ENCODE measurements at places on chromosomes 13 and 19. TPM values are rescaled to one million over a fixed set of nuclear protein-coding genes. Genes with fewer than 3 reads are reported as not detected.

Gene OLFM4
- total RNA-seq, result not detected

Gene IZUMO4
- total RNA-seq, result 1.9 TPM

- DNase-seq, result no peak
- H3K36me3 ChIP-seq, result no peaks in the 10 kb centered on the region
- no peak overlapping the region for H3K27ac ChIP-seq
- peaks cover 14% of the 10 kb centered on the region for H3K27me3 ChIP-seq
- peaks cover 16% of the 10 kb centered on the region for H3K4me1 ChIP-seq
Measured at GRCh38 chr19:8334458-8335342, 8.4 kb downstream of the KANK3 start.

- DNase-seq, result no peak
- H3K27me3 ChIP-seq, result no peaks in the 10 kb centered on the region
- no peaks in the 10 kb centered on the region for H3K36me3 ChIP-seq
- no peak overlapping the region for H3K27ac ChIP-seq
Measured at GRCh38 chr19:18992696-18993095, 40.6 kb downstream of the SUGP2 start.

- H3K4me3 ChIP-seq, result no peak overlapping the region
- no peak for DNase-seq
- no peak overlapping the region for H3K27ac ChIP-seq
- no peaks in the 10 kb centered on the region for H3K4me1 ChIP-seq
- no peaks in the 10 kb centered on the region for H3K36me3 ChIP-seq
- no peaks in the 10 kb centered on the region for H3K27me3 ChIP-seq
Measured at GRCh38 chr19:2507109-2507508, 31.2 kb downstream of the GADD45B start.

- DNase-seq, result no peak
- H3K36me3 ChIP-seq, result no peaks in the 10 kb centered on the region
Measured at GRCh38 chr13:97720896-97721295, 232.6 kb upstream of the IPO5 start.
